NCI-H1092 treated with DMSO at 0.1 percent for 48 hours (cell line): ENCODE measurements at places on chromosomes 5 and 9.
A peak's percentile ranks its signal among the peaks of the same experiment; 100 is the strongest.

GRCh38 chr5:160262151-160263074 is 33.1 kb downstream of the FABP6 start:
- DNase-seq: no peak

DNA sequence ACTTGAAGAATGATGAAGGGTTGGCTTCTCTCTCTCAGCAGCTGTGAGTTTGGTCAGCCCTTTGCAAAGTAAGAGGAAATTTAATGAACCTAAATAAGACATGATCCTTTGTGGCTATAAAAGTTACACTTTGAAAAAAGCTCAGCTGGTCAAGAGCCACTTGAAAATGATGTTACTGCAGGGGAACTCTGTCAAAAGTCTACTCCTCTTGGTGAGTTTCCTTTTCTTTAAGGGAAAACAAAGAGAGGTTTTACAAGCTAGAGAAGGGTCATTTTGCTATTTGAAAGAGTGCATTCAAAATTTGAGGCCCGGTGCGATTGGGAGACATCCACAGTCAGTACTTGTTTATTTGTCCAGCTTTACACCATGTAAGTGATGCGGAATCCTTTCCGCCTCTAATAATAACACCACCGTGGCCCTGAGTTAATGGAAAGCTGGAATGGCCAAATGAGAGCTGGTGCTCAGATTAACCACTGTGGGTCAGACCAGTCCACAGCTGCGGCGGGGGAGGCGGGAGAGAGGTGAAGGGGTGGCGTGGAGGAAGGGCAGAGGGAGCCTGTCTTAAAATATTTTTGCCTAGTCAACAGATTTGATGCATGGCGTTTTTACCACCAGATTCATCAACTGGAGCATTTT is 404.0 kb downstream of the TLE4 start:
- peak; percentile 74 for DNase-seq

GRCh38 chr9:6171667-6172066 is 43.9 kb upstream of the IL33 start:
- no peak for DNase-seq

DNA sequence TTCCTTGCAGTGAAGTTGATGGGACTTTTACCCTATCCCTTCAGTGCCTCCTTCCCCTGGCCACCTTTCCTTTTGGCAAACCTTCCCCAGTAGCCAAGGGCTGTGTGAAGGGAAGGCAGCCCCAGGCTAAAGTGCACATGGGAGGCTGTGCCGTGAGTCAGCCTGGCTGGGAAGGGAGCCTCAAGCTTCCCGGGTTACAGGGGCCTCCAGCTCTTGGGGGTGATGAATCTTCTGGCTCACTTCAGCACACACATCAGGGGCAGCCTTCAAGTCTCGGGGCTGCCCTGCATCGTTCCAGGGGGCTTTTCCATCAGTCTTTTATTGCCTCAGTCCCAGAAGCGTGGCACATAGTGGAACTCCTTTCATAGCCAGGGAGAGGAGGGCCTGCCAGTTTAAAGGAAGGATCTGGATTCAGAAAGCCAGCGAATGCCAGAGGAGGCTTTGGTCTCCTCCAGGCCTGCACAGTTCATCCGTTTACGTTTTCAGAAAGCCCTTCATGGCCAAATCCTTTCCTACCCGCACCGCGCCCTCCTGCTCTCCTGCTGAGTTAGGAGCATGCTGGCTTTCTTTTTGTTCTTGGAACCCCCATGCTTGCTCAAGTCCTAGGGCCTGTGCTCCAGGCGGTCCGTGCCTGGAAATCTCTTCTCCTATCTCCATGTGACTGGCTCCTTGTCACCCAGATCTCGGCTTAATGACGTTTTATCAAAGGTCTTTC is 134.8 kb upstream of the KLF4 start:
- no peak for DNase-seq

GRCh38 chr9:110919609-110920008 is 118.7 kb downstream of the LPAR1 start:
- DNase-seq: no peak

- no peak for DNase-seq
These were observed 719.4 kb downstream of the SEMA5A start for GRCh38 chr5:8826508-8826907.

- peak; percentile 57 for DNase-seq
These were observed 41.2 kb downstream of the NIM1K start for GRCh38 chr5:43232943-43233833.

DNA sequence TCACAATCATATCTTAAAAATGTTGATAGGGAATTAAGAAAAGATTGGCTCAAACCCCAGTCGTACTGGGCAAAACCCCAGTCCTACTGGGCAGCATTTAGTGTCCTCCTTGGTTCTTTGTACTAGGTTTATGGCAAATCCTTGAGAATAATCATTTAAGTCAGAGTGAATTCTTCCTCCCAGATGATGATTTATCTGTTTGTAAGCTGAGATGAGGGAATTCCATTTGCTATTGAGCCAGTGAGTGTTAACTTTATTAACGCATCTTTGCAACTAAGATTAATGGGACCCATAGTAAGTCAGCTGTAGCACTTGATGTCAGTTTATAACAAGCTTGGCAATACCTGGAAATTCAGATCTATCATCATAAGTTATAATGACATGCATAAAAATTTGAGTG is 821.8 kb upstream of the DMAC1 start:
- no peak for DNase-seq

GRCh38 chr5:114266374-114266773 is 95.5 kb upstream of the KCNN2 start:
- DNase-seq: no peak

GRCh38 chr5:178106556-178107239 is 6.6 kb upstream of the N4BP3 start:
- DNase-seq: no peak

- no peak for DNase-seq
These were observed 264.8 kb upstream of the TRIM32 start for GRCh38 chr9:116422119-116422979.

- no peak for DNase-seq
These were observed 141.4 kb downstream of the MTX3 start for GRCh38 chr5:79849486-79850315.

- DNase-seq: no peak
These were observed 16.2 kb upstream of the SLC6A3 start for GRCh38 chr5:1461396-1461795.

GRCh38 chr5:44294516-44294915 is 94.7 kb downstream of the FGF10 start:
- no peak for DNase-seq

GRCh38 chr5:164650427-164650826 is 1145.0 kb downstream of the MAT2B start:
- no peak for DNase-seq

DNA sequence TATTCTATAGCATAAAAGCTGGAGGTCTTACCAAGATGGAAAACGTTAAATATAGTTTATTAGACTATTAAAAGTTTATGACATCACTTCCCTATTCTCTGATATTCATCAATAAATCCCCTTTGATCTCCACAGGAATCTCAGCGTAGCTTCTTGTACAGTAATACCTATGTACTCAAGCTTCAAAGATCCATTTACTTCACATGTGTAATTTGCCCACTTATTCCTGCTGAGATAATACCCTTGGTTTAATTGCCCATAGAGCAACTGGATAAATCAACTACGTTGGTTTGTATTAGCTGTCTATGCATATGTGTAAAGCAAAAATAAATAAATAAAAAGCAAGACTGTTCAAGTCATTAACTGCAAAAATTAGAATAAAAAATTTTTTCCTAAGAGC is 219.7 kb downstream of the EFNA5 start:
- no peak for DNase-seq
